MG63 (cell line): ENCODE measurements at places on chromosomes 7 and 10.

DNA sequence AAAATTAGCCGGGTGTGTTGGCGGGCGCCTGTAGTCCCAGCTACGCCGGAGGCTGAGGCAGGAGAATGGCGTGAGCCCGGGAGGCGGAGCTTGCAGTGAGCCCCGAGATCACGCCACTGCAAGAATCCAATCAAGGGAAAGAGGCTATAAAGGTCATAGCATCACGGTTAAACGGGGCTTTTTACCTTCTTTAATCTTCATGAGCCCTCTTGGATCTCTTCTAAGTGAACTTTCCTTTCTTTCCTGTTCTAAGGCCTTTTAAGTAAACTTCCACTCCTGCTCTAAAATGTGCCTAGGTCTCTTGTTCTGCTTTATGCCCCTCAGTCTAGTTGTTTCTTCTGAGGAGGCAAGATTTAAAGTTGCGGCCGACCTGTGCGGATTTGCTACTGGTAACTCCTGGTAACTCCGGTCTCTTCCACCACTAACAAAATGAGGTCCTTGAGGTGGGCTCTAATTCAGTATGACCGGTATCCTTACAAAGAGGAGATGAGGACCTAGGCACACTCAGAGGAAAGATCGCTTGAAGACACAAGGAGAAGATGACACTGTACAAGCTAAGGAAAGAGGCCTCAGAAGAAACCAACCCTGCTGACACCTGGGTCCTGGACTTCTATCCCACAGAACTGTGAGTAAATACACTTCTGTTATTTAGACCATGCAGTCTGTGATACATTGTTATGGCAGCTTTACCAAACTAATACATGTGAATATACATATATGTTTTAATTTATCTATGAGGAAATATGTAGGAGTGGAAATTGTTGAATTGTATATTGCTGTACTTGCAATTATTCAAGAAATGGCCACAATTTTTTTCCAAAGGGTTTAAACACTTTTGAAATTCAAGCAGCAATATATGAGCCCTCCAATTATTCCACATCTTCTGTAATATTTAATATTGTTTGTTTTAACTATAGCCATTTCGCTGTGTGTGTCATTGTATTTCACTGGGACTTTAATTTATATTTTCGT, 331.5 kb upstream of the CNTNAP2 start:
- no peak for DNase-seq

DNA sequence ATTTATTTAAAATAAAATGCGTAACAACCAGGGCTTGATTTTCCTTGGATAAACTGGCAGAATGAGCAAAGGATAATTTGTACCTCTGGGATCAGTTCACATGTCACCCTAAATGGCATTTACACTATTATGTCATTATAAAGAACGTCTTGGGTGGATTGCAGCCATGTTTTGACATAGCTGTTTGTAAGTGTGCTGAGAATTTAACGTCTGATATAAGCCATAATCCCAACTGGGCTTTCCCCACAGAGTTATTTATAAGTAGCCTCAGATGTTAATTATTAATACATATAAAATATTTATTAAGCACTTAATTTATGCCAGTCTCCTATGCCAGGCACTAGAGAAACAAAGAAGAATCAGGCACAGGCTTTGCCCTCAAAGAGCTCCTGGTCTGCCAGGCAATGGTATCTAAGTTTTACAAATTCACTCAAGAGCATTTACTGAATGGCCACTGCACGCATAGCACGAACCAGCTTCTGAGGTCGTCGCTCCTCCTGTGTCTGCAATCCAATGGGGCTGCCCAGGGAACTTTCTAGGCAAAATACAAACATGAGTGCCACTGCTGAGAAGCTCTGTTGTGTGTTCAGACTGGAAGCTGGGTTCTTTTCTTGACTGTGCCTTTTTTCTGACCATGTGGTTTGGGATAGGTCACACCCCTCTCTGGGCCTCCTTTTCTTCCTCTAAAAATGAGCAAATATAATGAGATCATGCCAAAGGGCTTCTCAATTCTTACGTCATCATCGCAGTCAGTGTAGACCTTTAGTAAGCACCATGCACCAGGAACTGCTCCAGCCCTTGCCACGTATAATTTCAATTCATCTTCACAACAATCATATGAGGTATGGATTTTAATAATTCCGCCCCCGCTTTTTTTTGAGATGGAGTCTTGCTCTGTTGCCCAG, 11.3 kb upstream of the CTBP2 start:
- no peak for DNase-seq

DNA sequence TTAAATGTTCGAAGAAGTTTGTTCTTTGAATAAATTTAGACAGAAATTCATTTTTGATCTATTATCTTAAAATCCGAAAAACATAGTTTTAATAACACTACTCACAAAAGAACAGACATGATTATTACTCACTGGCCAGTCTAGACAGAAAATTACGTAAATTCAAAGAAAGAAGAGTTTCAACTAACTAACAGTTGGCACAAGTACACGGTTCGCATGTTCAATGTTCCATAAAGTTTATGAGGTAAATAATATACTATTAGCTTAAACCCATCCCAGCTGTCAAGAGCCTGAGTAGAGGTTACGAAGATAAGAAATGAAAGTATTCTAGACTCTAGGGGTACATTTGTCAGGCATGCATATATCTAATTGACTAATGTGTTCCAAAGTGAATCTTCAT, 151.8 kb upstream of the ASAH2 start:
- DNase-seq: no peak

DNA sequence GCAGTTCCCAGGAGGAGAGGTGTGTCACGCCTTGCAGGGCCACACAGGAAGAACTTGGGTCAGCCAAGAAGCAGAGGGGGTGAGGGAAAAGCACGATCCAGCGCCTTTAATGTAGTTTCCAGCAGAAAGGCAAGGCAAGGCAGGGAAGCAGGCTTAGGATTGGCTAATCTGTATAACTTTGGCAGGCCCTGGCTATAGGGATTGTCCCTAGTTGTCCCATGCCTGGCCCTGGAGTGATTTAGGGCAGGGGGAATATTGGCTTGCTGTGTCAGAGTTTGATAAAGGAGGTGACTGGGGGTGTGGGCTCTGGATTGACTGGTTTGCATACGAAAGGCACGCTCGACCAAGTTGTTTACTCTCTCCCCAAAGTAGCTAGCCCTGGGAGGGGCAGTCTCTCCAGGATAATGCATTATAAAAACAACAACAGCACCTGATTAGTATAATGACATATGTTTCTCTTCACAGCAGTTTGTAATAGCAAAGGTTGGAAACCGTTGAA, 44.5 kb downstream of the RBM28 start:
- no peak for DNase-seq

DNA sequence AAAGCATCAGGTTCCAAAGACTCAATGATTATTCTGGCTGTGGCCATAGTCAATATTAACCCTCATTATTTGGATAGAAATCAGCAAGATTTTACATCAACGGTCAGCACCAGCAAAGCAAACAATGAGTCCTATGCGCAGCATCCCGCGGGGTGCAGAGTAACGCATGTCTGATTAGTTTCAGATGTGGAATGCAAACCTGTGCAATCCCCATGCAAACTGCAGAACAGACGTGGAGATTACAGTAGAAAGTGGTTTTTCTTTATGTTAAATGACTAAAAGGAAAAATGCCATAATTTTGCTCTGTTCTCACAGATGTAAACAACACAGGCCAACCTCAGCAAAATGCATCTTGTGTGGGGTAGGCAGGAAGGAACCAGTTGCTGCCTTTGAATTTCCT, 258.1 kb upstream of the GRB10 start:
- no peak for DNase-seq

GRCh38 chr10:42754155-42755027, 28.2 kb upstream of the BMS1 start:
- DNase-seq: peak; percentile 9

- no peak for DNase-seq
These were observed 68.2 kb downstream of the GALNT11 start for GRCh38 chr7:152093717-152094116.

DNA sequence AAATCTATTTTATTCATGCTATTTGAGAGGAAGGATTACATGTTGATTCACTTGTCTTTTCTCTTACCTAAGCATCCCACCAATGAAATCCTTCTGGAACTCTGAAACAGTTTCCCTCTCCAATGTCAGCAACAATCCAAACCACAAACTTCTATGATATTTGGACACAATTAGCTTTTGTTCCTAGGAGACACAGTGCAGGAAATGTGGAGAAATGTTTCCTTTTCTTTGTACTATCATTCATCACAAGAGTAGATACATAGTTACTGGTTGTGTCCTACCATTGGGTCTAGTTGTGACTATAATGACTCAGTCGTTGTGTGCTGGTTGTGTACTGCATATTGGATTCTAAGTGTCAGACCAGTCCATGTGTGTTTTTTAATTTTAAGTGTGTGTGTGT, 156.8 kb upstream of the MAGI2 start:
- no peak for DNase-seq

- peak; percentile 26 for DNase-seq
These were observed 1.8 kb downstream of the NPS start for GRCh38 chr10:127550861-127551260.

DNA sequence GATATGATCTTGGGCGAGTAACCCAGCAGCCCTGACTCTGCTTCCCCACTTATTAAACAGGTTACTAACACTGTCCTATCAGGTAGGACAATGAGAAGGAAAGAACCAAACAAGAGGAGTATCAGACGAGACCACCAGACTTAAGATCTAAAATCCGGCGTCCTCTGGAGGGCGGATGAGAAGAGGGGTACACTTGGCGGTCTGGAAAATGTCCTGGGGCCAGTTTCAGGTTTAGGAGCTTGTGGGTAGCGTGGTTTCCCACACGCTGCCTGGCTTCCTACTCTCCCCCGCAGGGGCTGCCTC, 635 bp downstream of the ZNF32 start:
- no peak for DNase-seq

DNA sequence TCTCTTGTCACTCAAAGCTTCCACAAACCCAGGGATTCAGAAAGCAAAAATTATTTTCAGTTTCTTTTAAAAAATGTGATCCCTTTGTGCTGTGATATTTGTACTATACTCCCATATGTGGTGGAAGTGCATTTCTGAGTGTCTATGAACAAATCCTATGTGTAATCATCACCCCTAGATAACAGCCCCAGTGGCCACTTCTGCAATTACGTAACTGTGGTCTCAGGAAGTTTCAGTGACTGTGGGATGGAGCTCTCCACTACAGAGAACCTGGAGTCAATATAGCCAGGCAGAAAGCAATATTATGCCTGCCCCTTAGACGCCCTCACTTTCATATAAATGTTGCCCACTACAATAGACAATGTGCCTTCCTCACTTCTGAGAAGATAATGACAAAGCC, 1101.7 kb upstream of the GHITM start:
- no peak for DNase-seq

DNA sequence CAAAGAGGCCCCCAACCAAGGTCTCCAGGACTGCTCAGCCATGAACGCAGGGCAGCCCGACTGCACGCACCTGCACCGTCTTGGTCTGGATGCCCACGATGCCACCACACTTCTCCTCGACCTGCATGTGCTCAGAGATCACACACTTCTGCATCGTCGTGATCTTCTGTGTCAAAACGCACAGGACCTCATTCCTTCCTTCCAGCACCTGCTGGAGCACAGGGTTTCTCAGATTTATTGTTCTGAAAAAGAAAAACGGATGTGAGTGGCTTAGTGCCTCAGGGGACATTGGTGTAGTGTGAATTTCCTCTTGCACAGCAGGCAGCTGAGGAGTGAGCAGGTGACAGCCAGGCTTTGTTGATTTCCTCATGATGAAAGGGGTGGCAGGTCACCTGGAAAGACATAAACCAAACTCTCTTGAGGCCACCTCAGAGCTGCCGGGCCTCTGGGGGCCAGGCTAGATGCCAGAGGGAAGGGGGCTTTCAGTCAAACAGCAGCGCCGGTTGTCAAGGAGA, 38.2 kb downstream of the GSDME start:
- no peak for DNase-seq
